ENCODE measurements at places on chromosomes 6 and 20.

GRCh38 chr6:157471895-157472686 is 91.1 kb downstream of the ZDHHC14 start:
- DNase-seq: no peak

DNA sequence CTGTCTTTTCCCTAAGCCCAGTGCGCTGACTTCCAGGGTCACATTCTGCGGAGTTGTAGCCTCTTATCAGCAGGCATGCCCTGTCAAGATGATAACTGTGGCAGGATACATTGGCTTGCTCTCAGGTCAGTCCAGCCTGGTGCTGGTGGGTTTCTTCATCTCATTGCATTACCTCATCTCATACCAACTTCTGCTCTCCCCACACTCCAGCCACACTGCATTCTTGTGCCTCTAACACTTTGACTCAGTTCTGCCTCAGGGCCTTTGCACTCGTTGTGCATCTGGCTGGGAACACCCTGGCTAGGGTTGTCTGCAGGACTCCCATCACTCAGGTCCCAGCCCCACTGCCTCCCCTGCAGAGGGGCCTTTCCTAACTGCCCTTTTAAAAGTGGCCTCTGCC is 110.3 kb upstream of the BACH2 start:
- DNase-seq: no peak

GRCh38 chr6:116564311-116564710 is 7.0 kb upstream of the RWDD1 start:
- DNase-seq: peak; percentile 83

GRCh38 chr20:58128635-58129625 is 99.5 kb downstream of the ANKRD60 start:
- DNase-seq: no peak

GRCh38 chr6:75128878-75129570 is 76.8 kb downstream of the COL12A1 start:
- DNase-seq: peak; percentile 11

DNA sequence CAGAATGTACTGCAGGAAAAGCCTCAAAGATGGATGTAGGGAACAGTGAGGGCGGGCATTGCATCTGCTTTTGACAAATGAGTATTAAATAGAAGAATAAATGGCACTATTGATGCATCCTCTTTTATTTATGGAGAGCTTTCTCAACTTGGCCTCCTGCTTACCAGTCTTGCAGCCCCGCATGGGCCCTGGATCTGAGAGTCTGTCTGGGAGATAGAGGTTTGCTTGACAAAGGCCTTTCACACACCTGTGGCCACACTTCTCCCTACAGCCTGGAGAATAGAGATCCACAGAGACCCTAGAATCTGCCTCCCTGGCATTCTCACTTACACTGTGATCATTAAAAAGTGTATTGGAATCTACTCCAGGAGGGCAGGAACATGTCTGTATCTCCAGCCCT is 203.8 kb upstream of the CDH4 start:
- no peak for DNase-seq

DNA sequence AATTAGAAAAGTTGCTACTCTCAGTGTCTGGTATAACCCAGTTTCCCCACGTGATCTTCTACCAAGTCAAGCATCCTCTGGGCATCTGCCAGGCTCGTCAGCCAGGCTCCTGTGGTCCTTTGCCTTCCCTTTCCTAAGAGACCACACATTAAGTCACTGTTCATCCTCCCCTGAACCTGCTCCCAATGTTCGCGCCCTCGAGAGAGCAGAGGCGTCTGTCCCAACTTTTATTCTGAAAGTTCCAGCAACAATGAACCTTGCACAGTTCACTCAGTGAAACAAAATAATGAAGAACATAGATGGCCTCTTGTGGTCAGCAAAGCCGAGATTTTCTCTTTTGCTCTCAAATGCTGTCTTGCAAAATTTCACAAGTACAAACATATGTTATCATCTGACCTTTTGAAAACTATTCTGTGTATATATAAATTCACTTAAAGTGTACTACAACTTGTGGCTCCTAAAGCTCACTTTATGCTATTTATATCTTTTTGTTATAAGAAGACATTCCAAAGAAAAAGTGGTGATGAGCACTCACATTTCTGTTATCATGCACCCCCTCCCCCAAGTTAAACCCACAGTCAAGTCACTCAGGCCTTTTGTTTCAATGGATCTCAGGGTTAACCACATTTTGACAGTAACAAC is 39.2 kb upstream of the NHSL1 start:
- DNase-seq: peak; percentile 12

DNA sequence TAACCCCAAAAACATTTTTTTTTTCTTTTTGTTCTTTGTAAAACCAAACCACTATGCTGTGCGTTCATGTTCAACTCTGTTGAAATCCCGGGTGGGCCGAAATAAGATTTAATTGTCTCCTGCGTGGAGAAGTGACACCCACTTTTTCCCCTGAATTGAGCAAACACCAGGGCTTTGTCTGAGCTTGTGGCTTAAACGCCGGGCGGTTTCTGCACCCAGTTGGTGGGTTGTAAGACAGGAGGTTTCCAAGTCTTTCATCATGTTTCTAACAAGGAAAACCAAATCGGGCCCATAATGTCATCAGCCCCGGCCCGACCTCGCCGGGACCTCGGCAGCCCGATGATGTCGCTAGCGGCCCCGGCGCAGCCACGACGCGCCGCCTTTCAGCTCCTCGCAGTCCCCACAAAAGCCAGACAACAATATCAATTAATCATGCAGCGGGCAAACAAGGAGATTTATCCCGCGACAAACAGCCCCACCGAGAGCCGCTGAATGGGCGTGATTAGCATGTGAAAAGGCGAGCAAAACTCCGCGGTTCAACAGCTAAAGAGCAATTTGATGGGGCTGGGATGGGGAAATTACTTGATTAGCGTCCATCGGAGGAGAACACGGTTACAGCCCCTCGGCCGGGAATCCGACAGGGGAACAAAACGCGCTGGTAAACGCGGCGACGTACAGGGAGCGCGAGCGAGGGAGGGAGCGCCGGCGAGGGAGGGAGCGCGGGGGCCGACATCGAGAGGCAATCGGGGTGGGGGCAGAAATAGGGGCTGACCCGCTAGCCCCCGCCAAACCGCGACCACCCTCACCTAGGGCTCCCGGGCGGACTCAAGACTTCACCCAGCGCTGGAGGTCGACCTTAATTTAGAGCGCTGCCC is 5.3 kb downstream of the LINC00237 start:
- no peak for DNase-seq

GRCh38 chr20:47062226-47062890 is 167.7 kb downstream of the EYA2 start:
- DNase-seq: no peak

DNA sequence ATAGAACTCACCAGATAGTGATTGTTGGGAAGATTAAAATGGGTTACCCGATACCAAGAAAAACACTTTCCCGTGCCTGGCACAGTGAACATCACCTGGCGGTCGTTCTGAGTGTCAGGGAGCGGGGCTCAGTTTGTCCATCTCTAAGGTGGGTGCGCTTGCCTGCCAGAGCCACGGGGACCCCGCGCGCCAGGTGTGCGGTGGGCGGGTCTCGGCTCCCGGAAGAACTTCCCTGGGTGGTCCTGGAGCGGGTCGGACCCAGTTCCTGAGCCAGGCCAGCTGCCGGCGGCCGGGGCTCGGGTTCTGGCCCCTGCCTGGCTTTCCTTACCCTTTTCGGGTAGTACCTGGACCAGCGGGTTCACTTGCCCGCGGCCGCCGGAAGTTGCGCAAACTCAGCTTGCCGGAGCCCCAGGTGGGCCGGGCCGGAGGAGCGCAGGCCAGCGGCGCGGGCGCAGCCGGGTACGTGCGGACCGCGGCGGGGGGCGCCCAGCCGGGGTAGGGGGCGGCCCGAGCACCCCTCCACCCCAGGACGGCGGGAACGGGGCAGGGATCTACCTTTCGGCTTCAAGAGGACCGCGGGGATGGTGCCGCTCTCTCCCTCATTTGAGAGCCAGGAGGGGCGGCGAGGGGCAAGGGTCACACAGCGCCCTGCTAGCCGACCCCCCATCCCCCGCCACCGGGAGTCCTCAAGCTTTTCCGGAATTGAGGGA is 7.5 kb downstream of the FAM110A start:
- no peak for DNase-seq

DNA sequence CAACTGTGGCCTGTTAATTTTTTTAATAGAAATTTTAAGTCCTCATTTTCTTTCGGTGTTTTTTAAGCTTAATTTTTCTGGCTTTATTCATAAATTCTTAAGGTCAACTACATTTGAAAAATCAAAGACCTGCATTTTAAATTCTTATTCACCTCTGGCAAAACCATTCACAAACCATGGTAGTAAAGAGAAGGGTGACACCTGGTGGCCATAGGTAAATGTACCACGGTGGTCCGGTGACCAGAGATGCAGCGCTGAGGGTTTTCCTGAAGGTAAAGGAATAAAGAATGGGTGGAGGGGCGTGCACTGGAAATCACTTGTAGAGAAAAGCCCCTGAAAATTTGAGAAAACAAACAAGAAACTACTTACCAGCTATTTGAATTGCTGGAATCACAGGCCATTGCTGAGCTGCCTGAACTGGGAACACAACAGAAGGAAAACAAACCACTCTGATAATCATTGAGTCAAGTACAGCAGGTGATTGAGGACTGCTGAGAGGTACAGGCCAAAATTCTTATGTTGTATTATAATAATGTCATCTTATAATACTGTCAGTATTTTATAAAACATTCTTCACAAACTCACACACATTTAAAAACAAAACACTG is 10.1 kb downstream of the HFE start:
- DNase-seq: peak; percentile 46

- DNase-seq: no peak
These were observed 11.7 kb downstream of the TOMM34 start for GRCh38 chr20:44948513-44948912.

DNA sequence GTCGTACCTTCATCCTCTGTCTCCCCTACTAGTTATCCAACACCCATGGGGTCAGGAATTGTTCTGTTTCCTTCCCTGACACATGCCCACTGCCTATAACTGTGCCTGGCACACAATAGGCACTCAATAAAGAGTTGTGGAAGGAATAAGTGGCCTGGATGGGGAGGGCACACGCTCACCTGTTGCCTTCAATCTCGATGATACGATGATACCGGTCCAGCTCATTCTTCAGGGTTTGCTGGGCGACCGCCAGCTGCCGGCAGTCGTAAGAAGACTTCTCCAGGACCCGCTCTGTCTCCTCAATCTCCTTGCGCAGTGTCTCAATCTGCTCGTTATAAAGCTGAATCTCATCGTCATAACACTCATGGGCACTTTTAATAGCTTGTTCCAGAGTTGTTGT is 32.5 kb downstream of the BFSP1 start:
- no peak for DNase-seq

DNA sequence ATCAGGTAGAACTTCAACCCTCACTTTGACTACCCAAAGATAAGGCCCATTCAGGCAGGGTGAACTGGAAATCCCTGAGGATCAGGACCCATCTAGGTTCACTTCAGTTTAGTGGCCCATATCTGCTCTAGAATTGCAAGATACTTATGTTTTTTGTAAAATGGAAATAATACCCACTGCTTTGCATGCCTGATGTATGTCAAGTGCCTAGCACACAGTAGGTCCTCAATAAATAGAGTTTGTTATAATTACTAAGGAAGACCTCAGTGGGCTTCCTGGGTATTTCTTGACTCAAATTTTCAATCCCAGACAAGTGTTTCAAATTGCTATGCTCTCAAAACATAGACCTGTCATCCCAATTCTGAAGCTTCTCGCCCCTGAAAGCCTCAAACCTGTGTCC is 32.5 kb downstream of the PIGU start:
- no peak for DNase-seq

- DNase-seq: no peak
These were observed 23.9 kb downstream of the RIPOR2 start for GRCh38 chr6:24911796-24912382.

DNA sequence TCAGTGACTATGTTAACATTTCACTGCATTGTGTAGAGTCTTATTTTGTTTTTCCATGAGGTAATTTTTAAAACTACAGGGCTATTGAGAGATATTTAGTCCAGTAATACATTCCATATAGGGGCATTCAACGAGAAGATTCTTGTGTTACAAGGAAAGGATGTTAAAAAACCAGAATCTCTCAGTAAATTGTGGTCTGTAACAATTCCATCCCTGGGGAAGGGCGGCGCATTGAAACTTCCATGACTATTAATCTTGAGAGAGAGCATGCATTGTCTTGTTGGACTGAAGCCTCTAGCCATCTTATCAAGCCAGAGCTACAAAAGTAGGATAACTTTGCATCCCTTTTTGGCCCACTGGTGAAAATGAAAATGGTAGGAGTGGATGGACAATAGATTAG is 119.7 kb downstream of the BCKDHB start:
- DNase-seq: no peak

- DNase-seq: no peak
These were observed 74.9 kb downstream of the TNFAIP3 start for GRCh38 chr6:137941995-137942394.

DNA sequence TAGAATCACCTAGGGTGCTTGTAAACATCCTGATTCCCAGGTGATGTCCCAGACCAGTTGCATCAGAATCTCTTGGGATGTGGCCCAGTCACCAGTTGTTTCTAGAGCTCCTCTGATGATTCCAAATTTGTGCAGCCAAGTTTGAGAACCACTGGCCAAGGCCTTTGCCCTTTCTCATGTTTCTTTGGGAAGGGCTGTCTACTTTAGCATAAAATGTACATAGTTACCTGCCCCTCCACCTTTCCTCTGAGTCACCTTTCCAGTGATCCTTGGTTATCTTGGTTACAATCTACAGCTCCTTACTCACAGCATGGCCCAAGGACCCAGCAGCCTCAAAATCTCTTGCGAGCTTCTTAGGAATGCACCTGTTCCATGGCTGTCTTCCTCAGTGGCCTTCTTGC is 266.4 kb upstream of the PRND start:
- no peak for DNase-seq

DNA sequence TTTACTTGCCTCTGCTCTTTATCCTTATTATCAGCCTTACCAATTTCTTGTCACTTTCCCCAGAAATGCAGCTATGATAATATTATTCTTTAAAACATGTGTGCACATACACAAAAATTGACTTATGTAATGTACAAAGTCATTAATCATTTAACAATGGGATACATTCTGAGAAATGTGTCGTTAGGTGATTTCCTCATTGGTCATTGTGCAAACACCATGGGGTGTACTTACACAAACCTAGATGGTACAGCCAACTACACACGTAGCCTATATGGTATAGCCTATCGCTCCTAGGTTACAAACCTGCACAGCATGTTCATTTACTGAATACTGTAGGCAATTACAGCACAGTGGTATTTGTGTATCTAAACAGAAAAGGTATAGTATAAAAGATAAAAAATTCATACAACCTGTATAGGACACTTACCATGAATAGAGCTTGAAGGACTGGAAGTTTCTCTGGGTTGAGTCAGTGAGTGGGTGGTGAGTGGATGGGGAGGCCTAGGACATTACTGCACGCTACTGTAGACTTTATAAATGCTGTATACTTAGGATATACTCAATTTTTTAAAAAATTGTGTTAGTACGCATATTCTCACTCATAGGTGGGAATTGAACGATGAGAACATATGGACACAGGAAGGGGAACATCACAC is 56.9 kb downstream of the HIVEP1 start:
- no peak for DNase-seq
